ENCODE measurements at places on chromosomes 5 and 9.
A peak's percentile ranks its signal among the peaks of the same experiment; 100 is the strongest.

- DNase-seq: no peak
Measured at GRCh38 chr5:103539376-103540330, 22.9 kb downstream of the NUDT12 start.

DNA sequence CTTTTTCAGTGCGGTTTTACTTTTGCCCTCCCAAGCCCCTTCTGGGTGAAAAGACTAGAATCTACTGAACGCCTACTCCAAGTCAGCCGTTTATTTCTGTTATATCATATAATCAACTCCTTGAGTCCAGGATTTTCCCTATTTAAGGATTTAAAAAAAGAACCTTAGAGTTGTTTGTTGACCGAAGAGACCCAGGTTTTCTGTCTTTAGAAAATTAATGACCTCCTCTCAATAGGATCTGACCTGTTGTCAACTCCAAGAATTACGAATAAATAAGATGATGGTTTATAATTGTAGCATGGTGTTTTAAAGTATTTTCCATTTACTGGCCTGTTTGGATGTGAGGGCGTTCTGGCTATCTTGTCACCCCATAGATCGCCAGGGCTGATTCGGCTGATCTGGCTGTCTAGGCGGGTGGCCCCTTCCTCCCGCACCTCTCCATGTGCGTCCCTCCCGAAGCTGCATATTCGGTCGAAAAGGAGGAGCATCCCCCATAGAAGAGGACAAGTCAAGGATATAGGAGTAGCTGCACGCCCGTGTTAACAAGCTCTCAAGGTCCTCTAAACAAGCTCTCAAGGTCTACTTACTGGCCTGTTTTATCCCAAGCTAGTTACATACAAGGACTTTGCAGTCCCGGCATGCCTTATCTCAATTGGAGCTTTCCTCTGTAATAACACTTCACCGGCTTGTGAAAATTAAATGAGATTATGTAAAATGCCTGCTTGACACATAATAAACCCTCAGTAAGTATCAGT lies 1.1 kb upstream of the UBAP2 start:
- DNase-seq: no peak

- no peak for DNase-seq
Measured at GRCh38 chr5:159041444-159042198, 58.1 kb downstream of the EBF1 start.

- DNase-seq: peak; percentile 95
Measured at GRCh38 chr9:22008717-22009505, at the start of gene CDKN2B. TSS of gene CDKN2B (minus strand) at chr9:22009305. CDS start at chr9:22008953, 352 bp downstream.

- no peak for DNase-seq
Measured at GRCh38 chr5:78293851-78294247, 649 bp downstream of the AP3B1 start.

- DNase-seq: no peak
Measured at GRCh38 chr5:78046006-78046405, 248.5 kb downstream of the AP3B1 start.

DNA sequence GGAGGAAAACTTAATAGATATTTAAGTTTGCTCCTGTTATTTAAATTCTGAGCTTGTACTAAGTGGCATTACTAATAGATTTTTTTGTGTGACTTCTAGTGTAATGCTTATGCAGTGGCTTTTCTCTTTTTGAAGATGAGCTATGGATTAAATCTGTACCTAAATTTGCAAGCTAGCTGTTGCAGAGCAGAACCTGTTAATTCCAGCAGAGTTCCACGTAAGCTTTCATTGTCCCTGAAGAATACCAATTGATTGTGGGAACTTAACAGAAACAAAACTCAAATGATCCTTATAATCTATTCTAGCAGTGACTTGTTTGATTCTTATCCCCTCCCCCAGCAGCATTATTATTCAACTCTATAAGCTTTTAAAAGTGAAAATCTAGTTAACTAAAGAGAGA lies 51.7 kb downstream of the MAN2A1 start:
- no peak for DNase-seq

GRCh38 chr5:142717582-142718215 lies 31.8 kb upstream of the FGF1 start:
- peak; percentile 11 for DNase-seq
